ENCODE measurements at places on chromosomes 4 and X. TPM values are rescaled to one million over a fixed set of nuclear protein-coding genes. Genes with fewer than 3 reads are reported as not detected.

GPR101 gene
- not detected for total RNA-seq

CENPU gene
- 111 TPM for total RNA-seq

ZNF595 gene
- total RNA-seq = 7.8 TPM

LIAS gene
- total RNA-seq = 8.2 TPM

GPR173 gene
- total RNA-seq = 0.19 TPM

SMIM10L2A gene
- total RNA-seq = not detected

MID1IP1 gene
- 40.8 TPM for total RNA-seq

Measured in SJSA1 (cell line).